ENCODE measurements at places on chromosomes 7 and 10. TPM values are rescaled to one million over a fixed set of nuclear protein-coding genes. Genes with fewer than 3 reads are reported as not detected.

GRCh38 chr7:121341933-121342332 is 13.1 kb downstream of the WNT16 start:
- DNase-seq, result no peak
- H3K36me3 ChIP-seq, result no peaks in the 10 kb centered on the region
- no peak overlapping the region for H3K27ac ChIP-seq
- H3K4me1 ChIP-seq, result no peaks in the 10 kb centered on the region

DNA sequence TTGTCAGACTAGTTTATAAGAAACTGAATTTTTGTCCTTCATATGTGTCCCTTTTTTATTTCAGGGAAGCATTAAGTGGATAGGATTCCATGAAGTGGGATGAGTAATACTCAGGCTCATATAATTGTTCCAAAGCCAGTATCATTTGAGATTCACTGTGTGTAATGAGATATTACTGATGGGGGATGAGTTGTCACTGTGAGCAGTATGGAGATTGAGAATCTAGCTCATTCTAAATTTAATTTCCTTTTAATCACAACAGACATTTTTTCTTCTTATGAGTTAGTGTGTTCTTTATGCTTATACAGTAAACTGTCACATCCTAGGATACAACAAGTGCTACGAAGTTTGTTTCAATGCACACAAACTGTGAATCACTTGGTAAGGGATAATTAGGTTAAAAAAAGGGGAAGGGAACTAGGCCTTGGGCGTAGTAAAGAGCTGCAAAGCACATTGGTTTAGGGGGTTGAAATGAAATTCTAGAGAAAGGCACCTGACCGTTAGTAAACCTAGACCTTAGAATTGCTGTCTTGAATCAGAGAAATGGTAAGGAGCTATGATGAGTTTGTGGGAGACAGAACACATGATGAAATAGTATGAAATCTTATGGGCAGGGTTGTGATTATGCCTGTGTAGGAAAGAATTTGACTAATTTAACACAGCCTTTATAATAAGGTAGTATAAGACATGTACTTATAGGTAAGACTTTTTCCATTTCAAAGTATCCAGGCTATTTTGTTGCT is 153.4 kb downstream of the MLLT10 start:
- H3K4me3 ChIP-seq, result no peak overlapping the region
- H3K27me3 ChIP-seq, result no peaks in the 10 kb centered on the region
- no peaks in the 10 kb centered on the region for H3K4me1 ChIP-seq
- no peak for DNase-seq

DNA sequence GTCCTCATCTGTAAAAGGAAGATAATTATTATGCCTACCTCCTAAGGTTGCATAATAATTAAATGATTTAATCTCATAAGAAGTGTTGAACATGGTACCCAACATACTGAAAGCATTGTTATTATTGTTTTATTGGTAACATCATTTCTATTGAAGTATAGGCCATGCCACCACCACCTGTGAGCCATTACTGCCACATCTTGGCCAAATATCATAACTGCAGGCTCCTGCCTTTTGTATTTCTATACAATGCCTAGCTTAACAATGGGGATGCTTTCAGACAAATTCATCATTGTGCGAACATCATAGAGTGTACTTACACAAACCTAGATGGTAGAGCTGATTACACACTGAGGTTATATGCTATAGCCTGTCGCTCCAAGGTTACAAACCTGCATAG is 61.1 kb upstream of the NPSR1 start:
- DNase-seq, result no peak
- H3K36me3 ChIP-seq, result no peaks in the 10 kb centered on the region
- no peaks in the 10 kb centered on the region for H3K27me3 ChIP-seq

DNA sequence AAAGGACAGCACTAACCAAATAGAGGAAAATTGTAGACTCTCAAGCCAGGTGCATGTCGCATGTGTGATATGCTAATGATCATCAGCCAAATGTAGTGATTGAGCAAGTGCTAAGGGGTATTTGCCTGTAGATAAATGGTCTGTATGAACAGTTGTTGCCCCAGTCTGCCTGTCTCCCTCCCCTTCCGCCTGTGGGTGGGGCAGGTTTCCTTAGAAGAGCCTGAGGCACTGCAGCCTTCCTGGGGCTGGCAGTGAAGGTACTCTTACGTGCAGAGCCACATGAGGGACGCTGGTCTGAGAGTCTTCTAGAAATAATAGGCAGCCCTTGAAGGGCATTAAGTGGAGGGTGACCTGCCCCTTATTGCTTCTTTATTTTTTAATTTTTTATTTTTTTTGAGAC is 152.1 kb downstream of the SNX10 start:
- DNase-seq, result no peak
- H3K4me1 ChIP-seq, result no peaks in the 10 kb centered on the region
- no peak overlapping the region for H3K4me3 ChIP-seq
- no peak overlapping the region for H3K27ac ChIP-seq

The PDK4 gene
- 221 TPM for total RNA-seq

The ZNF804B gene
- 0.07 TPM for total RNA-seq

DNA sequence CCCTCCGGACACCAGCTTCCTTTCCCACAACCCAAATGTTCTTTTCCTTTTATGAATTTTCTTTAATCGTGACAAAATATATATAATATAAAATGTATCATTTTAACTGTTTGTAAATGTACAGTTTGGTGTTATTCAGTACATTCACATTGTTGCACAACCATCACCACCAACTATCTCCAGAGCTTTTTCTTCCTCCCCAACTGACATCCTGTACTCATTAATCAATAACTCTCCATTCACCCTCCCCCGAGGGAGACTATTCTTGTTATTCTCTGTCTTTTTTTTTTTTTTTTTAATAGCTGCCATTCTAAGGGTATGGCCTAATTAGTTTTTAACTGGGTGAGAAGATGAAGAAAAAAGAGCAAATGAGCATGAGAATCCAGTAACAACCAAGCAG is 30.6 kb upstream of the ITGB1 start:
- no peak for DNase-seq
- no peaks in the 10 kb centered on the region for H3K27me3 ChIP-seq
- H3K27ac ChIP-seq, result no peak overlapping the region
